Activated T-helper 2 cell treated with anti-CD3 and anti-CD28 coated beads, Interferon-gamma antibody, Interleukin-2, Interleukin-4, amounts not matched to agents 10 μg/mL and 5 μg/mL and 100 μg/mL, durations not matched to agents 14 hours and 24 hours and 36 hours (primary cell): ENCODE measurements at places on chromosomes 12 and 14.

DNA sequence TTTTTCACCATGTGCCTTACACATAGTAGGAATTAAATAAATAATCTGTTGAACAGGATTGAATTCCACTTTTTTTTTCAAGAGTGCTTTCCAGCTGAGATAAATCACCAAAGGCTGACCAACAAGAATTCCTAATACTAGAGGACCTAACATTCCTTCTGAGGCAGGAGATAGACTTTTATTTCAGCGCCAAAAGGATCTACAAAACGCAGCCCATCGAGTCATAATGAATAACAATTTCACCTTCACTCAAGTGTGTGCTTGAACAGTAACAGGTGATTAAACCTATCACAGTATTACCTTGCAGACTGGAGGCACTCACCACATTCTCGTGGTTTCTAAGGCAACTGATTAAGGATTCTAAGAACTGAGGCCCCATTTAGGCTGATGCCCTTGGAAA, 224.3 kb upstream of the ATP2B1 start:
- H3K4me1 ChIP-seq = peaks cover 12% of the 10 kb centered on the region
- no peak overlapping the region for H3K4me3 ChIP-seq
- H3K36me3 ChIP-seq = no peaks in the 10 kb centered on the region
- no peak for DNase-seq

DNA sequence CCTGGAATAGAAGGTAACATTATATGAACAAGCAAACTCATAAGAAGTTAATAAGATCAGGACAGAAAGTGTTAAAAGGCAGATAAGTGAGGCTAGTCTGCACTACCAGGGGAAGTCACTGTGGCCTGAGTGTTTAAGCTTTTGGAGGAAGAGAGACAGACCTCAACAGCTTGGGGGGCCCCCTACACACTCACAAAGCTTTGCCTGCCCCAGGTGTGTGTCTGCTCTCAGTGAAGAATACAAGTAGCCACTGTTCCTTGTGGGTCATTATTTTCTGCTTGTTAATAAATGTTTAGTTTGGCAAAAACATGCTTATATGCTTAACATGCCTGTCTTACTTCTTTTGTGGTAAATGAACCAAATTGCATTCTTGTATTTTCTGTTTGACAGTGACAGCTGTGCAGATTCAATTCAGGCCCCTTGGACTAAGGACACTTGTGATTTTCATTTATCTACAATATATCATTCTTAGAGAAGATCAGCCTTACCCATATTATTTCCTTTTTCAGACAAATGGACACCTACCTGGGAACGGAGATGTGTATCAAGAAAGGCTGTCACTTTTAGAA, 50.7 kb upstream of the C12orf71 start:
- H3K36me3 ChIP-seq = no peaks in the 10 kb centered on the region

- H3K4me1 ChIP-seq = no peaks in the 10 kb centered on the region
- H3K27me3 ChIP-seq = no peaks in the 10 kb centered on the region
- DNase-seq = no peak
- no peak overlapping the region for H3K4me3 ChIP-seq
- H3K27ac ChIP-seq = no peak overlapping the region
Measured at GRCh38 chr12:2973566-2973965, 14.4 kb downstream of the TEAD4 start.

DNA sequence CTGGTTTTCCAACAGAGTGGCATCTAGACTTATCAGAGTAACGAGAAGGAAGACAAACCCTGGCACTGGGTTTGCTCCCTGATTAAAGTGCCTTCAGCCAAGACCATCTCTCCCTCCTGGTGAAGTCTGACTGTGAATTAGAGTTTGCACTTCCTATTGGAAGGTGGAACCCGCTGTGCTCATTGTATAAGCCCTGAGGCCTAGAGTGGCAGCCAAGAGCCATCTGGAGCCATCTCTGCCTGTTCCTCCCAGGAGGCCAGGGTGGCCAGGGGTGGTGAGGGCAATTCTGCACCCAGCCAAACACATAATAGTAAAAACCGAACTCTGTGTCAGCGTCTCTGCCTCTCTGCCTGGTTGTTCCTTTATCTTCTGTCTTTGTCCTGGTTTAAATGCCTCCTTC, 25.0 kb downstream of the MFAP5 start:
- no peaks in the 10 kb centered on the region for H3K4me1 ChIP-seq
- H3K4me3 ChIP-seq = no peak overlapping the region
- DNase-seq = no peak

DNA sequence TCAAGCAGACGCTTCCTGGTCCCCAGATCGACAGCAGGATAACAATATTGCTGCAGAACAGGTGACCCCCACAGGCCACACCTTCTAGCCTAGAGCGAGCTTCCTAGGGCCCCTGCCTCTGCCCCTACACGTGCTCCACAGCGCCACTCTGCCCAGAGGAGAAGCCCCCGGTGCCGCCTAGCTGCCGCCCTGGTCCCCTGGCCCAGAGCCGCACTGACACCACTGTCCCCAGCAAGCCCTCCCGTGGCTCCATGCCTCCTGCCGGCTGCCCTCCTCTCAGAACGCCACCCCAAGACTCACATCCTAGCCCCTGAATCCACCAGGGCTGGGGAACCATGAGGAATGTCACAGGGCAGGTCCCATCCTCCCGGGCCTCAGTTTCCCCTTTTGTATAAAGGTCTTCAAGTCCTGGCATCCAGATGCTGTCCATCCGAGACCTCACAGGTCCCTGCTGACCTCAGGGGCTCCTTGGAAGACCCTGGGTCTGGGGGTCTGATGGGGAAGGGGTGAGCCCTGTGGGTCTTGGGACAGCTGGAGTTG, 31.0 kb downstream of the JAG2 start:
- H3K4me1 ChIP-seq = no peaks in the 10 kb centered on the region
- no peak overlapping the region for H3K4me3 ChIP-seq
- peaks cover 3% of the 10 kb centered on the region for H3K36me3 ChIP-seq

DNA sequence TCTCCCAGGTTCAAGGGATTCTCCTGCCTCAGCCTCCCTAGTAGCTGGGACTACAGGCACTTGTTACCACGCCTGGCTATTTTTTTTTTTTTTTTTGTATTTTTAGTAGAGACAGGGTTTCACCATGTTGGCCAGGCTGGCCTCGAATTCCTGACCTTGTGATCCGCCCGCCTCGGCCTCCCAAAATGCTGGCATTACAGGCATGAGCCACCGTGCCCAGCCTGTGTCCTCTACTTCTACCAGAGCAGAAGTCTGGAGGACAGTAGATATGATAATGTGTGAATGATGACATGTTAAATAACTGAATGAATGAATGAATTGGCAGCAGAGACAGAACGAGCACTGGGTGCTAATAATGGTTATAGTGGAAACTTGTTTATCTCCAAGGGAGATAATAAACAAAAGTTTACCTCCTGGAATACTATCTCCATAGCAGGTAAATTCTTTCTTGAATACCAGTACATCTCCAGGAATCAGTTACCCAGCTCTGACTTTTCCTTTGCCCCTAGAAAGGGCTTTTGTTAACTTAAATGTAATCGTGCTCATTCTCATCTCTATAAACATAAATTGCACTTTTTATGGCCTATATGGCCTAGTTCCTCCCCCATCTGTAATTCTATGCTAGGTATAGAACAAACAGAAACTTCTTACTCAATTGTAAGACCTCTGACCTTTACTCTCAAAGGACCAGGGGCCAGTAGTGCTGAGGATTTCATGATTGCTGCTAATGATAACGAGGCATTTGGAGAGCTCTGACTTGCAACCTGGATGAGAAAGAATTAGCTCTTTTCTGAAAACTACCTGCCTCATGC, 7.2 kb upstream of the LGALS3 start:
- no peaks in the 10 kb centered on the region for H3K36me3 ChIP-seq
- H3K27ac ChIP-seq = no peak overlapping the region
- H3K4me1 ChIP-seq = peaks cover 16% of the 10 kb centered on the region
- no peak overlapping the region for H3K4me3 ChIP-seq
- no peak for DNase-seq

GRCh38 chr14:99685151-99685591, 1.1 kb downstream of the CYP46A1 start:
- H3K27me3 ChIP-seq = peaks cover 38% of the 10 kb centered on the region
- H3K4me3 ChIP-seq = peak overlapping the region; percentile 52
- H3K4me1 ChIP-seq = peaks cover 5% of the 10 kb centered on the region
- H3K36me3 ChIP-seq = no peaks in the 10 kb centered on the region
- no peak overlapping the region for H3K27ac ChIP-seq
- no peak for DNase-seq

DNA sequence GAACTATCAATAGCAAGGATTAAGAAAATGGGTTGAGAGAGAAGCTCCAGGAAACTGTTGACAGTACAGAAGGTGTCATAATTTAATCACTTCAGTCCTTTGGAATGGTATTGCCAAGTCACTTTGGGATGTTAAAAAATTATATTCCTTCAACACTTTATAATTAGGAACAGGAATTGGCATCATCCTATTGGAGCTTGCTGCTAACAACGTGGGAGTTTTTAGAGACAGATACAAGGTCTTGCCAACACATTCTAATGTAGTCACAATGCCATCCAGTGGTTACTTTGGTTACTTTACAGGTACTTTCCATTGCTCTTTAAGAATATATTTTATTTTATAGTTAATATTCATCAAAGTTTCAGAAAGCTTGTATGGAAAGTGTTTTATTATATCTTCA, 310.1 kb downstream of the SYT1 start:
- H3K4me3 ChIP-seq = no peak overlapping the region
- no peaks in the 10 kb centered on the region for H3K36me3 ChIP-seq
- H3K27ac ChIP-seq = no peak overlapping the region
- DNase-seq = no peak
- H3K4me1 ChIP-seq = no peaks in the 10 kb centered on the region

GRCh38 chr14:65370801-65371248, 41.7 kb upstream of the FUT8 start:
- H3K4me1 ChIP-seq = peaks cover 57% of the 10 kb centered on the region
- peak overlapping the region; percentile 86 for H3K27ac ChIP-seq
- H3K27me3 ChIP-seq = no peaks in the 10 kb centered on the region
- H3K36me3 ChIP-seq = peaks cover 51% of the 10 kb centered on the region

DNA sequence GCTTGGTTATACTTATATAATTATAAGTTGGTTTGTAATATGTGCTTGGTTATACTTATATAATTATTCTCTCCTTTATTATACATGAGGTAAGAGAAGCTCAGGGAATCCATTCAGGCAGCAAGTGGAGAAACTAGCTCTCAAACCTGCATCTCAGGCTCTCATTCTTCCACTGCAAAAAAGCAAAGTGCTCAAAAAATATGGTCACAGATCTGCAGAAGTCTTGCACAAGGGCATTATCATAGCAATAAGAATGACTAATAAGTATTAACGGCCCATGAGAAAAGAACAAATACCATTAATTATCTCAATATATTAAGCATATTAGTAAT, 476 bp upstream of the TRAFD1 start:
- H3K4me3 ChIP-seq = peak overlapping the region; percentile 39
- H3K4me1 ChIP-seq = peaks cover 33% of the 10 kb centered on the region
- DNase-seq = no peak
- peaks cover 5% of the 10 kb centered on the region for H3K27me3 ChIP-seq
- H3K36me3 ChIP-seq = peaks cover 10% of the 10 kb centered on the region

DNA sequence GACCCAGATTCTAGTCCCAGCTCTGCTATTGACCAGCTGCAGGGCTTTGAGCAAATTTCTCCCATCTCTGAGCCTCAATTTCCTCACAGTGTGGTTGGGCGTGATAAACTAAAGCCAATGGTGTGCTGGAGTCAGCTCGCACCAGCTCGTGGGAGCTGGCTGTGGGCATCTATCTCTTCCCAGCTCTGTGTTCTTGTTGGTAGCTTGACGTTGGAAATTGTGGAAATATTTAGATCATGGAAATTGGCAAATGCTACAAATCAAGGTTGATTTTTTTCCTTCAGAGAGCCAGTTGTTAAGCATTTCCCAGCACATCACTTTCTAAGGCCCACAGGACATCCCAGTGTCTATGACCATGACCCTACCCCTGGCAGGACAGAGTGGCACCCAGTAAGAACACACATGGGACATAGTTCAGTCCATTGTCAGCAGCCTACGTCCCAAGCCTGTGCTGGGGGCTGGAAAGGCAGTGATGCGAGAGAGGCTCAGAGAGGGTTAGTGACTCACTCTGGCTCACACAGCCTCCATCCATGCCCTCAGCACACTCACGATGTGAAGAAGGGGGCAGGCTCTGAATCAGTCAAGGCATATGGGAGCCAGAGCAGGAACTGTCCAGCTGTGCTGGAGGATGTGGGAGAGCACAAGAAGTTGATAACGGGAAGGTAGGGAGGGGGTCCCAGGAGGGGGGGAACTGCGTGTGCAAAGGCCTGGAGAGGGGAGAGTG, 77.6 kb downstream of the LGMN start:
- peaks cover 38% of the 10 kb centered on the region for H3K4me1 ChIP-seq
- peak overlapping the region; percentile 20 for H3K27ac ChIP-seq

GRCh38 chr14:38627163-38627562, 371.3 kb upstream of the CLEC14A start:
- no peak for DNase-seq
- H3K27ac ChIP-seq = no peak overlapping the region
- H3K36me3 ChIP-seq = no peaks in the 10 kb centered on the region
- H3K4me3 ChIP-seq = no peak overlapping the region
- H3K4me1 ChIP-seq = no peaks in the 10 kb centered on the region

DNA sequence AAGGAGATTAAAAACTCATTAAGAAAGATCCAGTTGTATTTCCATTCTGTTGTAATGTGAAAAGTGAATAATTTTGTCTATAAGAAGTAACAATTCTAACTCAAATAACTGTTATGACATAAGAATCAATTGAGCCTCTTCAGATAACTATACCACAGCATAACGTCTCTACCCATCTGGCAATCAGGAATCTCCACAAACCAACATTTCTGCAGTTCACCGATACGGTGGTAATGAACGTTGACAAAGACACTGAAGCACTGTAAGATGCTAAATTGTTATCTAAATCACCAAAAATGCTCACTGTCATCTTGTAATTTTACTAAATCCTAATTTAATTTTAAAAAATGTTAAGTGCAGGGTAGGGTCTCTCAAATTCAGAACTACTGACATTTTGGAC, 130.9 kb upstream of the USP15 start:
- peaks cover 3% of the 10 kb centered on the region for H3K27me3 ChIP-seq
- H3K36me3 ChIP-seq = no peaks in the 10 kb centered on the region
- no peaks in the 10 kb centered on the region for H3K4me1 ChIP-seq

GRCh38 chr14:75579338-75579864, 981 bp downstream of the FLVCR2 start:
- H3K4me3 ChIP-seq = peak overlapping the region; percentile 81
- no peak overlapping the region for H3K27ac ChIP-seq
- H3K4me1 ChIP-seq = peaks cover 19% of the 10 kb centered on the region
- no peaks in the 10 kb centered on the region for H3K36me3 ChIP-seq
- no peak for DNase-seq

GRCh38 chr14:103961928-103962578, 19.7 kb upstream of the RD3L start:
- H3K36me3 ChIP-seq = no peaks in the 10 kb centered on the region
- no peak overlapping the region for H3K4me3 ChIP-seq
- no peak overlapping the region for H3K27ac ChIP-seq
- H3K27me3 ChIP-seq = peaks cover 4% of the 10 kb centered on the region
- H3K4me1 ChIP-seq = no peaks in the 10 kb centered on the region

GRCh38 chr14:35107866-35108265, 13.9 kb downstream of the PPP2R3C start:
- peaks cover 9% of the 10 kb centered on the region for H3K4me1 ChIP-seq
- H3K36me3 ChIP-seq = peaks cover 70% of the 10 kb centered on the region
- no peak overlapping the region for H3K27ac ChIP-seq

DNA sequence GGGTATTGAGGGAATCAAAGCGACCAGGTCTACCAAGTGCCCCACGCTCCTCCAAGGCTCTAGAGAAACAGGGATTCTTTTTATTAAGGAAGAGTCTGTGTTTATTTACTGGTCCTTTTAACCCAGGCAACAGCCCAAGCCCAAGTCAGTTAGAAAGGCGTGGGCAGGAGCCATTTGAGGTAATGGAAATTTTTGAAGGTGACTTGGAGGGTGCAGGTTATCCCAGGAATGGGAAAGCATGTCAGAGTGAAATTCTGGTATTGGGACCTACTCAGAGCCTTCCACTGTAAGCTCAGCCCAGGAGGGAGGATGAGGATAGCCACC, 2.9 kb downstream of the SLC6A12 start:
- DNase-seq = no peak
- no peak overlapping the region for H3K4me3 ChIP-seq
- H3K27me3 ChIP-seq = peaks cover 22% of the 10 kb centered on the region
- H3K36me3 ChIP-seq = no peaks in the 10 kb centered on the region
- no peaks in the 10 kb centered on the region for H3K4me1 ChIP-seq
- H3K27ac ChIP-seq = no peak overlapping the region
